ENCODE measurements at places on chromosomes 4 and X.

GRCh38 chr4:132297346-132297745 is 851.7 kb upstream of the PCDH10 start:
- DNase-seq = no peak

GRCh38 chr4:138636781-138637180 is 378.8 kb upstream of the NOCT start:
- no peak for DNase-seq

DNA sequence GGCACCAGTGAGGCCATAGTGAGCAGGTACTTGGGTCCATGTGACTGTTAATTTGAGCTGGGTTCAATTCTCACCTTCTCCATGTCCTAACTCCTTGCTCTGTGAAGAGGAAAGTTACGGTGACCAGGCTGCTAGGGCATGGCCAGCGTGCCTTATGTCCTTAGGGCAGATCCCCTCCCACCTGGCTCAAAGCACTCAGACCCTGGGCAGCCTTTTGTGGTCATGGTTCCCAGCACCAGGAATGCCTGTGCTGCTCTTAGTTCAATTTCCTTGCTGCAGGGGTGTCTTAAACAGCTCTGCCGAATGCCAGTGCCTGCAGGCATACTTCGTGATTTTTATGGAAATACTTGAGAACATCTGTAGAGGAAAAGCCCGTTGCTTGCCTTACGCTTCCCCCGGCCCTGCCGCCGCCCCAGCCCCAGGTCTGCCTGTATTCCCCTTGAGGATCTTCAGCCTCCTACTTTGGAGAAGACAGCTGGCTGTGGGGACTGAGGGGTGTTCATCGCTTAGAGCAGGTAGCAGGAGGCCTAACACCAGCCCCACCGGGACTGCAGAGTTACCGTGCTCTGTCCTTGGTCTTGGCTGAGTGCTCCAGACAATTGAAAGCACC is 3.1 kb upstream of the CDK16 start:
- no peak for DNase-seq

DNA sequence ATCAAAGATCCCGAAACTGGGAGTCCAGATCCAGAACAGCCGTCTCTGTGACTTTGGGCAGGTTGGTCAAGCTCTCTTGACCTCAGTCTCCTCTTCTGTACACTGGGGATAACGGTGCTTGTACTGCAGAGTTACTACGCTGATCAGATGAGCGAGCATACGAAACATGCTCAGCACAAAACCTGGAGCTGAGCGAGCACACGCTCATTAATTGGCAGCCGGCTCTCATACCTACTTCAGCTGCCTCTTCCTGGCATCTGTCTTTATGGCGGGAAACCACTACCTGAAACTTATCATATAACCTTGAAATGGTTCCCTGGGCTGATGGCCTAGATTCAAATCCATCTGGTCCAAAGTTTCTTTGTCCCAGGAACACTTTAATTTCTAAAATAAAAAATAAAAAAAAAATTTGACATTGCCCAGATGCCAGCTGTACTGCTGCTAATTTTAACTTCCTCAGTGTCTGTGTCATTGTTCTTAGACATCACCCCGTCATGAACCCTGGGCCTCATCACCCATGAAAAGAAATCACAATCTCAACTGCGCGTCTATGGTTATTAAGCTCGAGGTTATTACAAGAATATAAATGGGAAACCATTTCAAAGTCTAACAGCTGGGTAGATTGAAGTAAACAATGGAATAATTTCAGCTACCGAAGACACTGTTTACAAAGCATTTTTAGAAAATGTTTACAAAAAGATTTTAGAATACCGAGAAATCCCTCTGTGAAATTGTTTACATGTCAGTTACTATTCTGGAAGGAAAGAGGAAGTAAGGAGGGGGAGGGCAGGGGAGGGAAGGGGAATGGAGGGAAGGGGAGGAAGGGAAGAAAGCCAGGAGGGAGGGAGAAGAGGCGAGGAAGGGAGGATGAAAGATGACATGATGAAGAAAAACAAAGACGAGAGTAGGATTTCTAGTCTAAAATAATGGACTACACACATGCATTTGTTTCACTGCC is 49.0 kb downstream of the CRMP1 start:
- no peak for DNase-seq

DNA sequence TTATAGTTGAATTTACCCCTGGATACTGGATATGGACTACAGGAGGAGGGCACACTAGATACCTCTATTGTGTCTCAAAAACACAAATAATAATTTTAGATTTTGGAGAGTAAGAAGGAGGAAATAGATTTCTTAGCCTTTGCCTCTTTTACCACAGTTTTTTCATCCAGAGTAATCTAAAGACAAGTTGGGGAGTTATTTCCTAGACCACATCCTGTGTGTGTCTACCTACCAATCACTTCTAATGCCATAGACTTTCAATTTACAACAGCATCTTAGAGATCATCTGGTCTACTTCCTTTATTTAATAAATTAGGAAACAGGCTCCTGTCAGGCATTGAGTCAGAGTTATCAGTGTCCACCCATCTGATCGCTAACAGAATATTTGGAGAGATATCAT is 191.5 kb downstream of the EDA start:
- no peak for DNase-seq

- no peak for DNase-seq
Observed at GRCh38 chr4:165514739-165515138, 135.9 kb downstream of the CPE start.

- DNase-seq = peak; percentile 26
Observed at GRCh38 chr4:38366456-38366855, 297.5 kb upstream of the KLF3 start.

DNA sequence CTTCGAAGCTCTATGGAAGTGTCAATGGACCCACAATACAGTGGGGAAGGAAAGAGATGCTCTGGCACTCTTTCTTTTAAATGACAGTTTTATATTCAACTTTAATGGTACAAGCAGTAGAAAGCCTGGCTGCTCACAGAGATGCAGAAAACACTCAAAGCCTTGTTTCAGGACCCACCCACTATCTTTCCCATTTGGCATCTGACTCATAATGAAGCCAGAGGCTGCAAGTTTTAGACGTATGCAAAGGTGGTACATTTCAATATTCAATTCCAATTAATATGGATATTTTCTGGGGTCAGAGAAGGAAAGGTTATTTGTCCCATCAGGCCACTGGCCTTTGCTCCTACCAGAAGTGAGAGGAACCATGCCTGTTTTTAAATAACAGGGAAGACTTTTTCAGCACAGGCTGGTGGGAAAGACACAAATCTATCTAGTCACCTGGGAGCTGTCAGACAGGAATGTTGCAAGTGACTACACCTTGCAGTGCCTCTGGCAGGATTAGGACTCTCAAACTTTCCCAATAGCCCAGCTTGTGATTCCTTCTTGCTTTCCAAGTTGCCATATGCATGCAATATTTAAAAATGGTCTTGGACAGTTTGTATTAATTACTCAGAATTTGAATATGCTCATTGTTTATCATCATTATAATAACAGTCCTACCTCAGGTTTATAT is 70.0 kb upstream of the RAB40AL start:
- DNase-seq = no peak

- no peak for DNase-seq
Observed at GRCh38 chrX:68503836-68504636, 5.2 kb downstream of the YIPF6 start.

- DNase-seq = no peak
Observed at GRCh38 chr4:137641544-137641943, 109.2 kb upstream of the PCDH18 start.

DNA sequence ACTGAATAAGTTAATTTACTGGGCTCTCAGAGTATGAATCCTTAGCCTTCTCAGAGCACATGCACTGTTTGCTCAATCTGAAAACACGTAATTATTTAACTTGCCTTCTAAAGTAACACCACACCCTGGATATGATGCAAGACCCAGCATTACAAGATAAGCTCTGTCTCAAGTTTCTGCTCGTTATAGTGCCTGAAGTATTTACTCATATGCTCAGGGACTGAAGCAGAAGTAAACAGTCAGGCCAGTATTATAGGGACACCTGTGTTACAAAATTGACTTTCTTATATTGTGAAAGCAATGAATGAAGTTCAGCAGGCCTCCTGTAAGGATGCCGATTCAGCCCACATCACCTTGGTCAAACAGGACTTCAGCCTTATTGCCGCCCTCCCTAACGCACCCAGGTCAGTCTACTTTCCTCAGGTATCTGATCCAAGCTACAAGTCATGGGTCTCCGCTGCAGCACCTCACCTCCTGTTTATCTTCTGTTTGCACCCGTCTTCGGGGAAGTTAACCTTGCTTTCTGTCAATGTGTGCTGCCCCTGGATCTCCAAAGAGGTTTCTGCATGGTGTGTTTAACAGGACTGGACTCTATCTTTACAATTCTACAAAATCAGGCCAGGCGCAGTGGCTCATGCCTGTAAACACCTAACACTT is 42.8 kb upstream of the KLF3 start:
- DNase-seq = no peak

GRCh38 chrX:150700107-150700506 is 6.9 kb downstream of the MTMR1 start:
- DNase-seq = no peak

GRCh38 chrX:23901060-23901459 is 6.7 kb downstream of the APOO start:
- DNase-seq = no peak

DNA sequence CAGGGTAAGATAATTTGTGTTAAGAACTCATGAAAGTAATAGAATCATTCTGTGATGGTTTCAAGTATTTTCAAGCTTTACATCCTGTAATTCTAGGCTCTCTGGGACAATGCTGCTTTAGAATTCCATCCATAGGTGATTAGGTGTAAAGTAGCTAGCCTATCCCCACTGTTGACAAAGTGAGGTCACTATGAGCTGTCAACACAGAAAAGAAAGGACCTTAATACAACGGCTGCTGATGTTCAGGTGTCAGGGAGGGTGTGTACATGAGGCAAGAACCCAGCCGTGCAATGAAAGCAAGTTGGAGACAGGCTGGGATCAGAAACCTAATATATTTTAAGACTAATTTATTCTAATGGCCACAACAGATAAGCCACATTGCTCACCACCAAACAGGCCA is 36.8 kb upstream of the SH3RF1 start:
- DNase-seq = no peak

GRCh38 chr4:177251237-177251636 is 58.4 kb upstream of the NEIL3 start:
- no peak for DNase-seq

GRCh38 chr4:9870165-9870790 is 88.8 kb downstream of the DRD5 start:
- no peak for DNase-seq

DNA sequence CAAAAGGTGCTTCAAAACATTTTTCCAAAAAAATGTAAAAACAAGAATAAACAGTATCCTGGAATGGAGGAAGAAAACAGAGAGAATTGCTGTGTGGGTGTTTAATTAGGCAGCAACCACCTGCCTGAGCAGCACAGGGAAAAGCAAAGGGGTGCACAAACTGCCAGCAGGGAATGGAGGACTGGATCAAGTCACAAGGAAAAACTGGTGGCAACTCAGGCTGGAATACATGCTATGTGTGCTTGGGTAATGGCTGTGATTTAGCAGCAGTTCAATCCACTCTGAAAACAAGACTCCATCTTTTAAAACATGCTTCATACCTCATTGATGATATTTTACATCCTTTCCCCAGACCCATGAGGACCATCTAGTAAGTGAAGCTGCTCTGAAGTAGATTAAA is 179.5 kb downstream of the HS6ST2 start:
- no peak for DNase-seq

- DNase-seq = no peak
Observed at GRCh38 chrX:53050841-53051240, 2.3 kb downstream of the GPR173 start.

GRCh38 chrX:118350706-118351105 is 4.8 kb downstream of the WDR44 start:
- DNase-seq = no peak

DNA sequence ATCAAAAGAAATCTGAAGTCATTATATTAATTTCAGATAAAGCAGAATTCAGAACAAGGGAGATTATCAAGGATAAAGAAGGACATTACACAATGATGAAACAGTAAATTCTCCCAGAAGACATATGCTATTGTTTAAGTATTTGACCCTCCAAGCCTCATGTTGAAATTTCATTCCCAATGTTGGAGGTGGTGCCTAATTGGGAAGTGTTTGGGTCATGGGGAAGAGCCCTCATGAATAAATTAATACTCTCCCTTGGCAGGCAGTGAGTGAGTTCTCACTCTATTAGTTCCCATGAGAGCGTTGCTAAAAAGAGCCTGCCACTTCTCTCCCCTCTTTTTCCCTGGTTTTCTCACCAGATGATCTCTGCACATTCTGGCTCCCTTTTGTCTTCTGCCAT is 249.9 kb upstream of the GRIA3 start:
- no peak for DNase-seq

DNA sequence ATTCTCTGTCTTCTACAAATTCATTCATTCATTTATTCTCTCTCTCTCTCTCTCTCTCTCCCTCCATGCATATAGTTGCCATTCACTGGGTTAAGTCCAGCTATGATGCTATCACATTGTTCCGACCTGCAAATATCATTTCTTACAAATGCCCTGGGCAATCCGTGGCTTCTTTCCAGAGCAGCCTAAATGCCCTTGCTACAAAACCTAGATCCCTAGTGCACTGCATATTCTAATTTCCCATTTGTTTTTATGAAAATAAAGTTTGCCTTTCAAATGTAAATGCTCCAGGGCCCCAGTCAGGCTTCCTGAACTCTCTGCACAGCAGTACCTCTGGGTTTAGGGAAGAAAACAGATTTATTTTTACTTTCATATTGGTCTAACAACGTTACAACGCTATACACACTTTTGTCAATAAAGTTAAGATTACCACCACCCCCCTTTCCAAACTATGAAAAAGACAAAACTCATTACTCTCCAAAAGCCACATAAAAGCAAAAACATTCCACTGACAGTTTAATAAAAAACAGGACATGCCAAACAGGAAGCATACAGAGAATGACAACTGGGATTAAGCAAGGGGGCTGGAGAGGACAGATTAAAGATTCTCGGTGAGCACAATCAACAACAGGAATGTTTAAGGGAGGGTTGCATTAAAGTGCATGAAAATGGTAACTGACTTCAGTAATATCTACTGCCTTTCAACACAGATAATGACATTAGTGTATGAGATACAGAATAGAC is 104.3 kb downstream of the USP46 start:
- DNase-seq = no peak

DNA sequence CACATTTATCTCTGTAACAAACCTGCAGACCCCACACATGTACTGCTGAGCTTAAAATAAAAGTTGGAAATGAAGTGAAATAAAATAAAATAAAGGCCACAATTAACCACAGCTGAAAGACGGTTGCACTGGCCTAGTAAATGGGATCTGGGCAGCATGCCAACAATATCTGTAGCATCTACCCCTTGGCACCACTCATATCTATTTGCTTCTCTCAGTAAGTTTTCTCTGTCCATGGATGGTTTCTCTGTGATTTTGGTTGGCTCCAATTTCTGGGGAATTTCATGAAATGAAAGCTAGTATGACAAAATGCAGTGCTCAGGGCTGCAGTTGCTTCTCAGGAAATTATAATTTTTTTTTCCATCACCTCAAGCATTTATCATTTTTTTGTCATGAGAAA is 172.0 kb upstream of the IL15 start:
- no peak for DNase-seq

DNA sequence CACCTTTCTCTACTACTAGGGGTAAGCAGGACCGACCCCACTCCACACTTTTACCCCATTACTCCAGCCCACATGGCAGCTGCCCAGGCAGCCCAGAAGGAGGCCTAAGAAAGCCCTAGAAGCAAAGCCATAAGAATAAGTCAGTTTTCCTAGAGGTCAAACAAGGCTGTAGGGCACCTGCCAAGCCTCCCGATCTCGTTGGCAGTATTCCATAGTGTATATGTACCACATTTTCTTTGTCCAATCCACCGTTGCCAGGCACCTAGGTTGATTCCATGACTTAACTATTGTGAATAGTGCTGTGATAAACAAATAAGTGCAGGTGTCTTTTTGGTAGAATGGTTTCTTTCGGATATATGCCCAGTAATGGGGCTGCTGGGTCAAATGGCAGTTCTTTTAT is 54.2 kb downstream of the RHOXF2B start:
- no peak for DNase-seq
